Psoas muscle (tissue), 8 donors: ENCODE measurements at places on chromosomes 6 and 20. TPM values are rescaled to one million over a fixed set of nuclear protein-coding genes. Genes with fewer than 3 reads are reported as not detected.

DNA sequence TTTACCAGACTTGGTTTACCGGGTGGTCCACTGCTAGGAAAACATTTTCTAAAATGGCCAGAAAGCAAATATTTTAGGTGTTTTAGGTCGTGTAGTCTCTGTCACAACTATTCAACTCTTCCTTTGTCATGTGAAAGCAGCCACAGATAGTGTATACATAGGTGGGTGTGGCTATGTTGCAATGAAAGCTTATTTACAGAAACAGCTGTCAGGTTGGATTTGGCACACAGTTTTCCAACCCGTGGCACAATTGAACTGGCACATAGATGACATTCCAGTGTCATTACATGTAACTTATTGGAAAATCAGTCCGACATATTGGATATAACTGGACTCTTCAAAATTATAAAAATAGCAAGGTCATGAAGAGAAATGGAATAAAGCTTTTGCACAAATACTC lies 68.9 kb upstream of the KCNQ5 start:
- peaks cover 5% of the 10 kb centered on the region for H3K4me1 ChIP-seq
- no peak overlapping the region for H3K4me3 ChIP-seq
- no peaks in the 10 kb centered on the region for H3K36me3 ChIP-seq
- H3K27ac ChIP-seq: no peak overlapping the region
- no peak for DNase-seq
- H3K27me3 ChIP-seq: no peaks in the 10 kb centered on the region

- no peaks in the 10 kb centered on the region for H3K4me1 ChIP-seq
- no peaks in the 10 kb centered on the region for H3K27me3 ChIP-seq
- no peak for DNase-seq
- no peaks in the 10 kb centered on the region for H3K36me3 ChIP-seq
- no peak overlapping the region for H3K4me3 ChIP-seq
These were observed 45.3 kb upstream of the SIRPG start for GRCh38 chr20:1702855-1703254.

DNA sequence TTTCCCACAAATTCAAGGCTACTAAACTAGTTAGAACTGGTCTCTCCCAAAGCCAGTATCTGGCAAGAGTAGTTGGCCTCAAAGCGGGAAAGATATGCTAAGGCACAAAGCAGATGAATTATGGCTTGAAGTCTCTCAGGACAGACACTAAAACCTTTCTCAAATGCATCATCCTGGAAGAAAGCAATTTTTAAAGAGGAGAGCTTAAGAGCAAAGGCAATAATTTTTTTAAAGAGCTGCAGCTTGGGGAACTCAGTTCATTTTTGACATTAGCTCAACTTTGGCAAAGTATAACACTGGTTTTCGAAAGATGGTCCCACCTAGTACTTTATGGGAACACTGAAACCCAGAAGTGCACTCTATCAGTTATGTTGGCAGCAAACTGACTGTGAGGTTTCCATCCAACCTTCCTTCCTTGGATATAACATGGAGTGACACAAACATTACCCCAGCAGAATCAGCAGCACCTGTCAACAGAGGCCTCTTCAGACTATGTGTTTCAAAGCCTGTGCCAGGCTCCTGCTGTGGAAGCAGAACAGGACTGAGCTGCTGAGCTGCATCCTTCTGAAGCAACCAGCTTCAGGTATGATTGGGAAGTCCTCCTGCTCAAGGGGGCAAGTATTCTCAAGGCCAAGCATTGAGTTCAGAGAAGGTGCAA lies 852.3 kb upstream of the HS3ST5 start:
- no peak for DNase-seq
- no peaks in the 10 kb centered on the region for H3K27me3 ChIP-seq
- no peak overlapping the region for H3K27ac ChIP-seq
- H3K4me1 ChIP-seq: no peaks in the 10 kb centered on the region
- H3K4me3 ChIP-seq: no peak overlapping the region

GRCh38 chr20:7015257-7015656 lies 247.8 kb downstream of the BMP2 start:
- H3K36me3 ChIP-seq: no peaks in the 10 kb centered on the region
- no peaks in the 10 kb centered on the region for H3K4me1 ChIP-seq
- H3K4me3 ChIP-seq: no peak overlapping the region
- H3K27ac ChIP-seq: no peak overlapping the region

- H3K4me1 ChIP-seq: no peaks in the 10 kb centered on the region
- no peaks in the 10 kb centered on the region for H3K36me3 ChIP-seq
- no peaks in the 10 kb centered on the region for H3K27me3 ChIP-seq
- H3K27ac ChIP-seq: no peak overlapping the region
- DNase-seq: no peak
- no peak overlapping the region for H3K4me3 ChIP-seq
These were observed 261.5 kb downstream of the SLC24A3 start for GRCh38 chr20:19473922-19474286.

DNA sequence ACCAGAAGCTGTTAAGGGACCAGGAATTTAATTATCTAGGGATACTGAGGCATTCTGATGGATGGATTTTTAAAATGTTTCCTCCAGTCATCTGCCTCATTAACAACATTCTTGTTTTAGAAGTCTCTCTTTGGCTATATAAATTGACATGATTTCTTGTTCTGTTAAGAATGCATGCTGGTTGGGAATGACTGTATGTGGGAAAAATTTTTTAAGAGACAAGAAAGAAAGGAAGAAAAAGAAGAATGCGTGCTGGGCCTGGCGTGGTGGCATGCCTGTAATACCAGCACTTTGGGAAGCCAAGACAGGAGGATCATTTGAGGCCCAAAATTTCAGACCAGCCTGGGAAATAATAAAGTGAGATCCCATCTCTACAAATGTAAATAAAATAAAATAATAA lies 203.6 kb downstream of the GJA1 start:
- H3K27ac ChIP-seq: no peak overlapping the region
- DNase-seq: no peak
- no peaks in the 10 kb centered on the region for H3K36me3 ChIP-seq
- H3K27me3 ChIP-seq: no peaks in the 10 kb centered on the region
- no peaks in the 10 kb centered on the region for H3K4me1 ChIP-seq

The NKAIN4 gene
- not detected for total RNA-seq

DNA sequence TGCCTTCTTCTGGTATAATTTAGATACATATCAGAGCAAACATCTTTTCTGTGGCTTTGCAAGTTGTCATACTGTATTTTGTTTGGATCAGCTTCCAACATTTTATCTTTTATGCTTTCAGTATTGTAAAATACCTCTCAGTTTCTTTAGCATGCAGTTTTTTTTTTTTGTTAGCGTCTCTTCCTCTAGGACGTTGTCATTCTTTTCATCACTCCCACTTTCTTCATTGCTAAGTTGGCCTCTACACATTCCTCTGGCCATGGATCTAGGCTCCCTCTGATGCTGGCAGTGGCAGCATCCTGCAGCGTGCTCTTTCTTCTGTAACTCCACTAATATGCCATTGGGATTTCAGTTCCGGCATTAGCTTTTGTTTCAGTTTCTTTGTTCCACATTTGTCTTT lies 21.7 kb downstream of the RPRD1B start:
- DNase-seq: no peak
- peaks cover 47% of the 10 kb centered on the region for H3K36me3 ChIP-seq
- no peak overlapping the region for H3K4me3 ChIP-seq
- no peak overlapping the region for H3K27ac ChIP-seq

- H3K4me1 ChIP-seq: no peaks in the 10 kb centered on the region
- no peaks in the 10 kb centered on the region for H3K36me3 ChIP-seq
- H3K4me3 ChIP-seq: no peak overlapping the region
- H3K27ac ChIP-seq: no peak overlapping the region
These were observed 327.2 kb downstream of the DHX35 start for GRCh38 chr20:39289316-39289715.

GRCh38 chr6:49775043-49775442 lies 12.0 kb downstream of the PGK2 start:
- H3K4me1 ChIP-seq: no peaks in the 10 kb centered on the region
- DNase-seq: no peak
- no peak overlapping the region for H3K4me3 ChIP-seq
- H3K36me3 ChIP-seq: no peaks in the 10 kb centered on the region
- no peaks in the 10 kb centered on the region for H3K27me3 ChIP-seq
- no peak overlapping the region for H3K27ac ChIP-seq

The RNF182 gene
- not detected for total RNA-seq

GRCh38 chr6:33837971-33838665 lies 34.3 kb upstream of the MLN start:
- H3K27ac ChIP-seq: no peak overlapping the region
- H3K4me1 ChIP-seq: no peaks in the 10 kb centered on the region
- no peaks in the 10 kb centered on the region for H3K27me3 ChIP-seq

- H3K4me1 ChIP-seq: no peaks in the 10 kb centered on the region
- no peak overlapping the region for H3K27ac ChIP-seq
- no peak overlapping the region for H3K4me3 ChIP-seq
- DNase-seq: no peak
These were observed 647.7 kb downstream of the C6orf118 start for GRCh38 chr6:164661716-164662115.

The SCRT2 gene
- not detected for total RNA-seq

The JARID2 gene
- total RNA-seq: 7.6 TPM

The SYS1 gene
- total RNA-seq: 17.1 TPM

GRCh38 chr6:77883851-77884250 lies 231.0 kb downstream of the MEI4 start:
- H3K27ac ChIP-seq: no peak overlapping the region
- no peaks in the 10 kb centered on the region for H3K27me3 ChIP-seq
- no peak for DNase-seq
- H3K36me3 ChIP-seq: no peaks in the 10 kb centered on the region
- no peaks in the 10 kb centered on the region for H3K4me1 ChIP-seq

The TAAR6 gene
- total RNA-seq: not detected

The ACAT2 gene
- total RNA-seq: 3.0 TPM

- no peak overlapping the region for H3K4me3 ChIP-seq
- H3K27ac ChIP-seq: no peak overlapping the region
- no peaks in the 10 kb centered on the region for H3K4me1 ChIP-seq
- DNase-seq: no peak
- H3K36me3 ChIP-seq: no peaks in the 10 kb centered on the region
These were observed 417.0 kb upstream of the JAG1 start for GRCh38 chr20:11090751-11091150.

DNA sequence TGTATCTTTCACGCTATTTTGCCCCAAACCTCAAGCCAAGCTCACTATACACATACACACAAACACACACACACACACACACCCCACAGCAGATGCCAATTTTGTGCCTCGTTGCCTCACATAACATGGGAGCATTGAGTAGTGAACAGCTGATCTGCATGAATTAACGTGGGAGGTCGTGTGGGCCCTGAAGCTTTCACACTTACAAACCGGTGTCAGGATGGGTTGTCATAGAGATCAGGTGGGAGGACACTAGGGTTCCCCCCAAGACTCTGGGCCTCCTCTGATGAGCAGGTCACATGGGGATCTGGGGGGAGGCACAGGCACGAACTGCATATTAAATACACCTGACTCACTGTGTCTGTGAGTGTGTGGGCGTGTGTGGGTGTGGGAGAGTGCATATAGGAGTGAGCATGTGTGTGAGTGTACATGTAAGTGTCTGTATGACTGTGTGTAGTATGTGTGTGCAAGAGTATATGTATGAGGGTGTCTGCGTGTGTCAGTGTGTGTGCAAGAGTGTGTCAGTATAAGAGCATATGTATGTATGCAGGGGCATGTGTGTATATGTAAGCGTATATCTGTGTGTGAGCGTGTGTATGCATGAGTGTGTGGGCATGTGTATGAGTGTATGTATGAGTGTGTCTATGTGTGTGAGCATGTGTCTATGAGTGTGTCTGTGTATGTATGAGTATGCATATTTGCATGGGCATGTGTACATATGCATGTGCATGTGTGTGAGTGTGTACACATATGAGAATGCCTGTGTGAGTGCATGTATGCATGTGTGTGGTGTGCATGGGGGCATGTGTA lies 370.4 kb downstream of the PREX1 start:
- no peaks in the 10 kb centered on the region for H3K4me1 ChIP-seq
- H3K36me3 ChIP-seq: no peaks in the 10 kb centered on the region
- H3K27ac ChIP-seq: no peak overlapping the region
- no peak for DNase-seq
- no peaks in the 10 kb centered on the region for H3K27me3 ChIP-seq

DNA sequence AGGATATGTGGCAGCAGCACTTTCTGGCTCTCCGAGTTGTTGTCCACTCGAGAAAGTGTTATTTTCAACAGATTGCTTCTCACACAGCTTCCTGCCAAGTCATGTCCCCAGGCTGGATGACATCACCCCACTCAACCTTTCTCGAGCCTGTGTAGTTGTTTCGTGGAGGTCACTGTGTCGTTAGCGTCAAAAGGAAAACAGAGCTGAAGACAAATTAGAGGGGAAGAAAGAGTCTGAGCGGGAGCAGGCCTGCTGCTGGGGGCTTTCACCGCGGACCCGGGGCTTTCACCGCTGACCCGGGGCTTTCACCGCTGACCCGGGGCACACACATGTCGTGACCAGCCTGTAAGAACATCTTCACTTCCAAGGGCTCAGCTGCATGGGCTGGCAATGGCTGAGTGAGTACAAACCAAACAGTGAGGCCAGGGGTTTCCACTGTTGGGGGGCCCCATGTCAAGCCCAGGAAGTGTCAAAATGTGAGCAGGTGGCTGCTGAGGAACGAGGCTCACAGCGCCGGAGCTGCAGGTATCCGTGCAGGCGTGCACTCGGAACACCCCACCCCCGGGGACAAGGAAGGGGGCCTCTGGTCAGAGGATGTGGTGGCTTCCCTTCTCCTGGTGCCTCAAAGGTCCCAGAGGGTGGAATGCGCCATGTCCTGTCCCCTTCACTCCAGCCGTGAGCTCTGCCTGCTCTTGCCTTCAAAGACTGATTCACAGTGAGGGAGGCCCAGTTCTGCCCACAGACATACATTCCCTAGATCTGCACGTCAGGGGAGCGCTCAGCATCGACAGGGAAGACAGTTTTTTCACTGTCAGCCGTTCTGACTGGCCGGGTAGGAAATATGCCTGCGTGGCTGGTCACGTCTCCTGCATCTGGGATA lies 365.9 kb downstream of the TAF4 start:
- no peaks in the 10 kb centered on the region for H3K36me3 ChIP-seq
- H3K4me3 ChIP-seq: no peak overlapping the region
- peaks cover 3% of the 10 kb centered on the region for H3K27me3 ChIP-seq
- no peak for DNase-seq
- H3K4me1 ChIP-seq: no peaks in the 10 kb centered on the region
- no peak overlapping the region for H3K27ac ChIP-seq

The C2 gene
- 3.6 TPM for total RNA-seq

The RBBP9 gene
- 4.9 TPM for total RNA-seq
